ENCODE measurements at places on chromosomes 16 and 17. TPM values are rescaled to one million over a fixed set of nuclear protein-coding genes. Genes with fewer than 3 reads are reported as not detected.

- ATAC-seq = peak; percentile 36
Measured at GRCh38 chr17:35161281-35161761, 13.7 kb downstream of the UNC45B start.

DNA sequence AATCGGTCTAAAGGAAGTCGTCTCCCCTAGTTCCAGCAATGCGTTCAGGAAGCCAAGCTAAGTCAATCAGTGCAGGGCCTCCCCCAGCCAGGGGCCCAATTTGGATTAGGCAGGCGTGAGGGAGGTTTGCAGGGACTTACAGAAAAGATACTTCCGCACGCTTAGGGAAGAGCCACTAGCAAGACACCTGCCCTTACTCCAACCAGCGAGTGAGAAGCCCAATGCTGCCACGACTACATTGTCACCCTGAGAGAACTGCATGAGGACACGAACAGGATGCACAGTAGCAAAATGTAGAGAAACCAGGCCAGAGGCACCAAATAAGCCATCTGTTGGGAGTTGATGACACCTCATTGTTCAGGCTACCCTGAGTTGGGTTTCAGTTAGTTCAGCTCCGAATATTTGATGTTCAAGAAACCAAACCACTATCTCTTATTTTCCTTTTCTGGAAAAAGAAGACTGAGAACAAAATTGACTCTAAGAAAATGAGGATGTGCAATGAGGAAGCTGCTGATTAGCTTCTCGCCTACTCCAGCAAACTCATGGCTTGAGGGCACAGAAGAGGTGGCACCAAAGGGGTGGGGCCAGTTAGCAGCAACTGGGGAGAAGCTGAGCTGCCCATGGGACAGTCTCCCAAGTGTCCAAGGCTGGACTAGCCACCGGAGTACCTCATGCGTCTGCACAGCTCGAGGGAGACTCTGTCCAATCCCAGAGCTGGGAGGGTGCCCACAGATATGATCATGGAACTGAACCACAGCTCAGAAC, 29.3 kb downstream of the TK2 start:
- ATAC-seq = no peak

- ATAC-seq = no peak
Measured at GRCh38 chr16:52547834-52548215, 882 bp upstream of the TOX3 start.

- no peak for ATAC-seq
Measured at GRCh38 chr17:32720671-32721070, 156.3 kb downstream of the MYO1D start.

GRCh38 chr17:28416703-28417311, 10.8 kb upstream of the SLC46A1 start:
- peak; percentile 93 for ATAC-seq

GRCh38 chr16:25838724-25839186, 147.0 kb downstream of the HS3ST4 start:
- no peak for ATAC-seq

GRCh38 chr17:3667366-3668278, 756 bp downstream of the TAX1BP3 start:
- ATAC-seq = peak; percentile 18

- ATAC-seq = peak; percentile 90
Measured at GRCh38 chr16:26665166-26665939, 401.4 kb upstream of the C16orf82 start.

GRCh38 chr17:17121162-17121561, 78.9 kb downstream of the MPRIP start:
- ATAC-seq = no peak

DNA sequence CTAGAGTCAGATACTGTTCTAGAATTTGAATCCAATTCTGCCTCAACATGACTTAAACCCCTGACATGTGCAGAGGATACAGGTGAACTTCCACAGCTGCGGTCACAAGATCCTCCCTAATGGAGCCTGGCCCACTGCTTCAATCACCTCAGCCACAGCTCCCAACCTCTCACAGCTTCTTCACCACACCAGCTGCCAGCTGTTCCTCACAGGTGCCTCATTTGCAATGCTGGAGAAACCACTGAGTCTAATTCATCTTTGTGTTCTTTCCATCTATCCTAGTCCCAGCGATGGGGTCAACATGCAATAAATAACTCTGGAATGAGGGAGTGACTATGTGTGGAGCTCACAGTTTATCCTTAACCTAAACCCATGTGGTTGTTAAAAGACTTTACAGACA, 72.0 kb upstream of the MAF start:
- no peak for ATAC-seq

DNA sequence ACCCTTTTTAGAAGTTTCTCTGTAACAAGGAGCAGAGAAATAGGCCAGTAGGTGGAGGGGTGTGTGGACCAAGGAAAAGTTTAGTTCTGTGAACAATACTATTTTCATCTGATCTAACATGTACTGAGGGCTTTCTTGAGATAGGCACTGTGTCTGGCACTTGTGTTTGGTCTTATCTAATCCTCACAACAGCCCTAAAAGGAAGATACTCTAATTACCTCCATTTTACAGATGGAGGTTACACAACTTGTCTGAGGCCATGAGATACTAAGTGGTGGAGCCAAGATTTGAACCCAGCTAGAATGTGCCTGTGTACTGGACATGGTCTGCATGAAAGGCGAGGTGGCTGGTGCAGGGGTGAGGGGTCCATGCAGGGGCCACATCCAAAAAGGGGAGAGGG, 4.5 kb downstream of the TNFSF12 start:
- ATAC-seq = no peak

- ATAC-seq = no peak
Measured at GRCh38 chr17:7141824-7142223, 27.2 kb upstream of the ASGR2 start.

- no peak for ATAC-seq
Measured at GRCh38 chr17:57614742-57615141, 130.4 kb downstream of the CCDC182 start.

- no peak for ATAC-seq
Measured at GRCh38 chr17:32803544-32803943, 73.4 kb downstream of the MYO1D start.

DNA sequence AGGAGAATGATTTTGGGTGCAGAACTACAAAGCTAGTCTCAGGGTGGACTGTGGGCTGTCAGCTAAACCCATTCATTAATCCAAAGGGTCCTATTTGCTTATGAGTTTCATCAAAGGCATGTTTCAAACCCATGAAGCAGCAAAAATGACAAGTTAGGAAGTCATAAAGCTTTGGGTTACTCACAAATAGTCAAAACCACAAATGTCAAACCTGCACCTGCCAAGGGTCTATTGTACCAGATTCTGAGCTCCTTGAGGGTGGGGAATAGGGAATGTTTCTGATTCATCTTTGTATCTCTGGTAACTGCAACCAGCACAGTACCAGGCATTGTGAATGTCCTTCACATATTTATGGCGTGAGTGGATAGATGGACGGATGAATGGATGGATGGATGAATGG, 317.7 kb downstream of the MAF start:
- peak; percentile 32 for ATAC-seq

DNA sequence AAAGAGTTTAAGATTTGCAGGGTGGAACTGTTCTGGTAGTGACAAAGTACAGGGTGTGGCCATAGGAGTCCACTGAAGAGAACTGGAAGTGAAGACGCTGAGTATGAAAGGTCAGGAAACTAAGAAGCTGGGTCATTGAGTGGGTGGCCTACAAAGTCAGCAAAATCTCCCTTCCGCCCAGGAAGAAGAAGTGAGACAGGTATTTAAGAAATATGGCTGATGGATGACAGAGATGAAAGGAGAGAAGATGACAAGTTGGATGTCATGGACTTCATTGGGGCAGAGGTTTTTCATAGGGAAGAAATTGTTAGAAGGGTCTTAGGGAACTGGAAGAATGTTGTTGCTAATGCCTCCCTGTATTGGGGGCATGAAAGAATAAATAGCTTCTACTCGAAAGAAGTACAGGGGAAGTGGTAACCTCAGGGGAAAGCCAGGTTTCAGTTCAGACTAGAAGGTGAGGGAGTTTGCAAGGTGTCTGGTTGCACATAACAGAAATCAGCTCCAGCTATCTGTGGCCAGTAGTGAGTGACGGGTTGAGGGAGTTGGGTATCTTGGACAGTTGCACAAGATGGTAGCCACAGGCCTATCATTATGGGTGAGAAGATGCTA, 33.6 kb upstream of the MED13 start:
- peak; percentile 80 for ATAC-seq

DNA sequence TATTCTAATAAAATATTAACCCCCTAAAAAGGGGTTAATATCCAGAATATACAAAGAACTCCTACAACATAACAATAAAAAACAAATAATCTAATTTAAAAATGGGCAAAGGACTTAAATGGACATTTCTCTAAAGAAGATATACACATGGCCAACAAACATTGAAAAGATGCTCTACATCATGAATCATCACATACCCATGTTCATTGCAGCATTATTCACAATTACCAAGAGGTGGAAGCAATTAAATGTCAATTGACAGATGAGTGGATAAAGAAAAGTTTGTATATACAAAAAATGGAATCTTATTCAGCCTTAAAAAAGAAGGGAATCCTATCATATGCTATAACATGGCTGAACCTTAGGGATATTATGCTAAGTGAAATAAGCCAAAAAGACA, 36.8 kb downstream of the CPD start:
- no peak for ATAC-seq

- no peak for ATAC-seq
Measured at GRCh38 chr17:58410714-58411407, 6.5 kb downstream of the RNF43 start.

DNA sequence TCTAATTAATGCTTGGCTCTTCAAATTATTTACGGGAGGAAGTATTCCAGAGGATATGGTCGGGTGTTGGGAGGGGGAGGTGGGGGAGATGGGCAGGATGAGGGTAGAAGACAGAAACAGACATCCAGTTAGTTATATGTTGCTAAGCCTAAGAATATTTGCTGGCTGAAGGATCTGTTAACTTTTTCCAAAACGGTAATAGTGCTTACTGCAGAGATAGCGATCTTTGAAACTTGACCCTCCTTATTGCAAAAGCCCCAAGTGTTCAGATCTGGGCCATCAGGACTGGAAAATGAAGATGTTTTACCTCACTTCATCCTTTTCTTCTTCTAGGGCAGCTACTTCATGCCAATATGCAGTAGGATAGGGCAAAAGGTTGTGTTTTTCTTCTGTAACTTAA, 27.0 kb upstream of the MMD start:
- no peak for ATAC-seq

DNA sequence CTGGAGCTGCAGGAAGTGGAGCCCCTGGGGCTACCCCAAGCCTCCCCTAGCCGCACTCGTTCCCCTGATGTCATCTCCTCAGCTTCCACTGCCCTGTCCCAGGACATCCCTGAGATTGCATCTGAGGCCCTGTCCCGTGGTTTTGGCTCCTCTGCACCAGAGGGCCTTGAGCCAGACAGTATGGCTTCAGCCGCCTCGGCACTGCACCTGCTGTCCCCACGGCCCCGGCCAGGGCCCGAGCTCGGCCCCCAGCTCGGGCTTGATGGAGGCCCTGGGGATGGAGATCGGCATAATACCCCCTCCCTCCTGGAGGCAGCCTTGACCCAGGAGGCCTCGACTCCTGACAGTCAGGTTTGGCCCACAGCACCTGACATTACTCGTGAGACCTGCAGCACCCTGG, 4.1 kb upstream of the NRN1L start:
- ATAC-seq = no peak

CORO6 gene
- 12.0 TPM for total RNA-seq

WFIKKN2 gene
- not detected for total RNA-seq

CES5A gene
- not detected for total RNA-seq

CCL14 gene
- total RNA-seq = not detected

OR3A3 gene
- total RNA-seq = not detected

MYH8 gene
- not detected for total RNA-seq

KRT9 gene
- not detected for total RNA-seq

KRTAP3-1 gene
- total RNA-seq = not detected

SLX1B gene
- total RNA-seq = 110 TPM

KRT13 gene
- not detected for total RNA-seq

PRSS33 gene
- total RNA-seq = not detected

DHX38 gene
- 99.2 TPM for total RNA-seq

CRHR1 gene
- total RNA-seq = not detected

SLFN12L gene
- 72.2 TPM for total RNA-seq

SLC52A1 gene
- total RNA-seq = 0.11 TPM

NOXO1 gene
- not detected for total RNA-seq
